ENCODE measurements at places on chromosomes 3 and 15.

DNA sequence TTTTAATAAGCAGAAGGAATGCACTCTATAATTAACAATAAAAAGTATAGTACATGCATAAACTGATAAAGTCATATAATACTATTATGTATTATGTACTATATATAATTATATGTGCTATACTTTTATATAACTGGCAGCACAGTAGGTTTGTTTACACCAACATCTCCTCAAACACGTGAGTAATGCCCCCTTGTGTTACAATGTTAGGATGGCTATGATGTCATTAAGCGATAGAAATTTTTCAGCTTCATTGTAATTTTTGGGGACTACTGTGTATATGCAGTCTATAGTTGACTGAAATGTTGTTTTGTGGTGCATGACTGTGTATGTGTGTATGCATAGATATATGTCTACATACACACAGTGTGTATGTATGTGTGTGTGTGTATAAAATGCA is 100.6 kb downstream of the SLMAP start:
- peak; percentile 16 for DNase-seq

DNA sequence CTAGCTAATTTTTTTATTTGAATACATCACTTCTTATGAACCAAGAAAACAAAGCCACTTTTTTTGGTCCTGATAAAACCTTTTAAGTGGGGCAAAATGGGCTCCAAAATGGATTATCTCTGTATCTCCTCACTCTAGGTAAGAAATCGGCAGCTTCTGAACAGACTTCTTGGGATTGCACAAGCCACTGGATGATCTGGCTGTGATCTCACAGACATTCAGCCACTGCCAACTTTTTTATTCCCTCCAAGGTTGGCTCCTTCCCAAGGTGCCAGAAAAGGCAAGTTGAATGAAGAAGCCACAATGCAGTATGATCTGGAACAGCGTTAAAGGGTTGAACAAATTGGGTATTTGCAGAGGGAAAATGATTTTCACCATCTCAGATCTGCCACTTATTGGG is 73.2 kb downstream of the PRICKLE2 start:
- DNase-seq, result no peak

- DNase-seq, result no peak
Observed at GRCh38 chr15:91609966-91610365, 243.5 kb upstream of the SLCO3A1 start.

GRCh38 chr3:159208050-159208449 is 406.2 kb downstream of the MFSD1 start:
- no peak for DNase-seq

DNA sequence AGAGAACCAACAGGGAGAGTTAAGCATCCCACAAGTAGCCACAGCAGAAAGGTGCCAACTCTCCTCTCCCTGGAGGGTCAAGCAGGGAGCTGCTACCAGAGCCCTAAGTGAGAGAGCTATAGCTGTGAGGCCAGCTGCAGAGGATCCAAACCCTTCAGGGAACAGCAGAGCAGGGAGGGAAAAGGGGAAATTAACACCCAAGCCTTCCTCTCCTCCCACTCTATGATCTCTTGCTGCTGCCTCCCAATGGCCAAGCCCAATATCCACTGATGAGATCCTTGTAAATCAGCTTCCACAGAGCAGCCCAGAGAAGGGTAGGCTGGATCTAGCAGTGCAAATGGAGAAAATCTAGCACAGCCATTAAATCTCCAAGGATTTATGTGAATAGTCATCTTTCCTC is 68.2 kb upstream of the THBS1 start:
- DNase-seq, result no peak

DNA sequence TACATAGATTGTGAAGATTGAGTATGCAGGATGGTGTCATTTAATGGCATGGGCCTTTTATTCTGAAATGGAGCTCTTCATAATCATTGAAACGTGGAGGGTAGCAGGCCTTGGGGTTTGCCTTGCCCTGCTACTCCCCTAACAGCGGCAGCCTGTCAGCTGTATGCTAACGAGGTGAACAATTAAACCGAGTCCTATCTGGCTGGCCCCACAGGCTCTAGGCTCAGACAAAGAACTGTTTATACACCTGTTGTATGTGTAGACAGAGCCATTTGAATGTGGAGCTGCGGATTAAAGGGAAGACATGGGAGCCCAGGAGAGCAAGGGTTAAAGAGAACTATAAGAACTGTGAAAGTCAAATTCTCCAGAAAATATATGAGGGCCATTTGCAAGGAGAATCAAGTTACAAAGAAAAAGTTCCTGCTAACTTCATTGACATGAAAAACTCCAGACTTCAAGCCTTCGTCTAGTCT is 116.7 kb upstream of the CGNL1 start:
- DNase-seq, result no peak

DNA sequence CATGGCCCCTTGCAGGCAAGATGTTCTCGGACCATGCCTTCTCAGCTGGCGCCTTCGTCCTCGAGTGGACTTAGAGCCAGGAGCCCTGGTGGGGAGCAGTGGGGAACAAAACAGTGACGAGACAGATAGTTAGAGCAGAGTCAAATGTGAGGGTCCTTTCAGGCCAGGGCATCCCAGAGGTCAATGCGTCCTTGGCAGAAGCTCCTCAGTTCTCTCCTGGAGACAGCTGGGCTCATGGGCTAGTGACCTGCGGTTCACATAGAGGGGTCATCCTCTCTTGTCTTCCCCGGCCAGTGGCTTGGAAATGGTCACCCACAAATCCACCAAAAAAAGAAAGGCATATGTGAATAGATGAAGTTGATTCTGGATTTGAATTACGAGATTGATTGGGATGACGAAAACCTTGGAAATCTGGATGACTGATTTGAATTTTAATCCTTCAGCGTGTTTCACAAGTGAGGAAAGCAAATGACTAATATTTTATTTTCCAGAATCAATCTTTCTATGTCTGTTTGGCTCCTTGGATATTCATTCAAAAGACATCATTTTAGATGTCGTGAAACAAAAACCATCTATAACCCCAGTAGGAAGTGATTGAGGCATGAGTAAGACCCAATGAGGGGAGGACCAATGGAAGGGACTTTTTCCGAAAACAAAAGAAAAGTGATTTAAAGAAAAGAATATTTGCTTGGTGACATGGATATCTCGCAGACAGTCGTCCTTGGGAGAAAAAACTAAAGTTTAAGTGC is 84.5 kb downstream of the ASB7 start:
- DNase-seq, result no peak

- no peak for DNase-seq
Observed at GRCh38 chr3:183449791-183450190, 21.4 kb upstream of the MCF2L2 start.

DNA sequence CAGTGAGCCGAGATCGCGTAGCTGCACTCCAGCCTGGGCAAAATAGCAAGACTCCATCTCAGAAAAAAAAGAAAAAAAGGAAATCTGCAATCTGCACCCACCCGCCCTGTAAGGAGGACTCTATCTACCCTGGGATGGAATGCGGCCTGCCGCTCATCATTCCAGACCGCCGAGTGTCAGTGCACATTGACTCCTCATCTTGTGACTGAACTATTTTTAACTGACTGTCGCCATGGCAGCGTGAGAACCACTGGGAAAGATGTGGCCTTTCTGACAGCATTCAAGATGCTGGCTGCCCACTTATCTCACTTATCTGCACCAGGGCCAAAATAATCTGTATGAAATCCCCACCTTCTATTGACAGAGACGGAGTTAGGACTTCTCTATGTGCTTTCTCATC is 38.8 kb upstream of the ANKRD34C start:
- DNase-seq, result no peak

- peak; percentile 47 for DNase-seq
Observed at GRCh38 chr15:63971427-63971805, 74.9 kb downstream of the DAPK2 start.

Data from CD4-positive, alpha-beta T cell treated with Interleukin-10 for 1 hour (primary cell).